ENCODE measurements at places on chromosomes 1 and 21.

DNA sequence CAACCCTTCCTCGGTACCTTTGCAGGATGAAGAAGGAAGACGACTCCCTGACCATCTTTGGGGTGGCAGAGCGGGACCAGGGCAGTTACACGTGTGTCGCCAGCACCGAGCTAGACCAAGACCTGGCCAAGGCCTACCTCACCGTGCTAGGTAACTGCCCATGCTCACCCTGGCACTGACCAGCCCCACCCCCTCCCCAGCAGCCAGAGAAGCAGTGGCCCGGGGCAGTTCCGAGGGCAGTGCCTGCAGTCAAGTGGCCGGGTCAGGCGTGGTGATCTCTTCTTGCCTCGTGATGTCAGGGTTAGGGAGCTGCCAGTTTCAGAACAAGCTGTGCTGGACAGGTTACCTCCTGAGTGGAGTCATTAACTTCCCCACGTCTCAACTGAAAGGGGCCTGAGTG, 66.4 kb upstream of the CNTN2 start:
- no peak for DNase-seq

DNA sequence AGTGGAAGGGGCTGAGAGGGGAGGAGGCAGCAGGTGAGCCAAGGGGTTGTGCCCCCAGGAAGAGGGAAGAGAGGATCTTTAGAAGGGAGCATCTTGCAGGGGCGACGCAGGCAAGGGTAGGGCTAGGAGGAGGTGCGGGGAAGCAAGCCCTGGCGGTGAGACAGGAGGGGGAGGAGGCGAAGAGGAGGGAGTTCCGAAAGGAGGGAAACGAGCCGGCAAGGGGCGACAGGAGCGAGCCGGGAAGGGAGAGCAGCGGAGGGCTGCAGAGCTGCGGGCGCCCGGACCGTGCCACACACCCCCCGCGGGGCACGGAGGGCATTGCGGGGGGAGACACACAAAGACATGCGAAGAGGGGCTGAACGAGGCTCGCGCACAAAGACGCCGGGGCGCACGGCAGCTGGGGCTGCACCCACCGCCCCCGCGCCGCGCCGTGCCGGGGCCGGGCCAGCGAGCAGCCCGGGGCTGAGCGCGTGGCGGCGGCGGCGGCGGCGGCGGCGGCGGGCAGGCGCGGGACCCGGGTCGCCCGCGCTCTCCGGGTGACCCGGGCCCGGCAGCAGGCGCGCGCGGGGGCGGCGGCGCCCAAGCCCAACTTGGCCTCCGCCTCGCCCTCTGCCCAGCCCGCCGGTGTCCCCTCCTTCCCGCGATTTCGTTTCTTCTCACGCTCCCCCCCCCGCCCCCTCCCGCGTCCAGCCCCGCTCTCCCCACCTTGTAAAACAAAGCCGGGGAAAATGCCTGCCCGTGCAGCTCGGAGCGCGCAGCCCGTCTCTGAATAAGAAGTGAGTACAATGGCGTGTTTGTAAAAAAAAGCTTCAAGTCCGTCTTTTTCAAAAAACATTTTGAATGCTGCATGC, at the start of gene KCNK2:
Gene KCNK2, plus strand, starts transcription at position 206 of the 851 bp plus-strand sequence. CDS start 649 bp downstream, outside the sequence.
- peak; percentile 8 for DNase-seq

DNA sequence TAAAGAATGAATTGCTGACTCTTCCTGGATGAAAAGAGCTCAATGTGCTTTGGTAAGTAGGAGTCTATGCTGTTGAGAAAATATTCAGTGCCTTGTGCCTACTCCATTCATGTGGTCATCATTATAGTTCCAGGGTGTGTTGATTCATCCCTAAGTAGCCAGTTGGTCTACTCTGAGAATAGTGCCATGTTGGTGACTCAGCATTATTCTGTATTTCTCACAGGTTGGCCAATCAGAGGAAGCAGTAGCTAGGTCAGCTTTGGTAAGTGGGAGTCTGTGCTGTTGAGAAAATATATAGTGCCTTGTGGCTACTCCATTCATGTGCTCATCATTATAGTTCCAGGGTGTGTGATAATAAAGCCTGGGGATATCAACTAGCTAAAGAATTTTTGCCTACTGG, 397.3 kb downstream of the AGBL4 start:
- no peak for DNase-seq

DNA sequence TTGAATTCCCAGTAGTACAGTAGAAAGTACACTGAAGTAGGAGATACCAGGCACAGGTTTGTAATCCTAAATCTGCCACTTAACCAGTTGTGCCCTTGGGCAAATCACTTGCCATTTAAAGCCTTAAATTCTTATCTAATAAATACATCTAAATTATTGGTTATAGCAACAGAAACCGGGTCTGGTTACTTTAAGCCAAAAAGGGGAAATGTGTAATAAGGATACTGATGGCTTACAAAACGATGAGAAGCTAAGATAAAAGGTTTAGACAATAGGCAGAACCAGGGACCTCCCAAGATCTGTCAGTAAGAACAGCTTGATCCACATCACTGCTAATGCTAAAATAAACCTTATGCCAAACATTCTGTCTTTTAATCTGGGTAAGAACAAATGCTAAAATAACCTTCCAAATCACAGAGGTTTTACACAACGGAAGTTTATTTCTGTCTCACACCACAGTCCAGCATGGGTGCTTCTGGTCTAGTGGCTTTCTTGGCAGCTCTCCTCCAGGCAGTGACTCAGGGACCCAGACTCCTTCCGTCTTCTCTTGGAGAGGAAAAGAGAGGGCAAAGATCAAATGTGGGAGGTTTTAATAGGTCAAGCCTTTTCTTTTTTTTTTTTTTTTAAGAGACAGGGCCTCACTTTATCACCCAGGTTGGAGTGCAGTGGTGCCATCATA, 16.5 kb upstream of the ZMYM1 start:
- DNase-seq = no peak

DNA sequence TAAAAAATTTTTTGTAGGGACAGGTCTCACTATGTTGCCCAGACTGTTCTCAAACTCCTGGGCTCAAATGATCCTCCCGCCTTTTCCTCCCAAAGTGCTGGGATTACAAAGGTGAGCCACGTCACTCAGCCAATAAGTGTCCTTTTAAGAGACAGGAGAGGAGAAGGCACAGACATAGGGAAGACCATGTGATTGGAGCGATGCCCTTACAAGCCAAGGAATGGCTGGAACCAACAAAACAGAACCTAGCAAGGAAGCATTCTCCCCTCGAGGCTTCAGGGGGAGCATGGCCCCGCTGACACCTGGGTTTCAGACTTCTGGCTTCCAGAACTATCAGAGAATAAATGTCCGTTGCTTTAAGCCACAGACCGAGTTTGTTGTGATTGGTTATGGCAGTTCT, 37.0 kb downstream of the NDUFS5 start:
- no peak for DNase-seq

DNA sequence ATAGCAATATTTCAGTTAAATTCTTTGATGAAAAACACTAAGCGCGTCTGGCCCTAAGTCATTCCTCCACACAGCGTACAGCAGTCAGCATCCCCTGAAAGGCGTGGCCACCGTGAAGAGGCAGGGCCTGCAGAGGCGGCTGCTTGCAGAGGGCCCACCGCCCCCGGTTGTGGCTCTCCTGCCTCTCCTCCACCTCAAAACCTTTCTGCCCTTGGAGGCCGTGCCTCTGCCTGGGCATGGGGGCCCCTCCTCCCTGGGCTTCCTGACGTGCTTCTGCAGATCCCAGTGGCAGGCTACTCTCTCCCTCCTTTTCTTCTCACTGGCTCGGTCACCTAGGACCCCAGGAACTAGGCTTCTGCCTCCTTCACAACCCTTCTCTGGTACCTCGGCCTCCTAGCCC, 16.2 kb downstream of the CLSTN1 start:
- DNase-seq = no peak

GRCh38 chr1:41361495-41362356, 492 bp downstream of the FOXO6 start:
- peak; percentile 40 for DNase-seq

DNA sequence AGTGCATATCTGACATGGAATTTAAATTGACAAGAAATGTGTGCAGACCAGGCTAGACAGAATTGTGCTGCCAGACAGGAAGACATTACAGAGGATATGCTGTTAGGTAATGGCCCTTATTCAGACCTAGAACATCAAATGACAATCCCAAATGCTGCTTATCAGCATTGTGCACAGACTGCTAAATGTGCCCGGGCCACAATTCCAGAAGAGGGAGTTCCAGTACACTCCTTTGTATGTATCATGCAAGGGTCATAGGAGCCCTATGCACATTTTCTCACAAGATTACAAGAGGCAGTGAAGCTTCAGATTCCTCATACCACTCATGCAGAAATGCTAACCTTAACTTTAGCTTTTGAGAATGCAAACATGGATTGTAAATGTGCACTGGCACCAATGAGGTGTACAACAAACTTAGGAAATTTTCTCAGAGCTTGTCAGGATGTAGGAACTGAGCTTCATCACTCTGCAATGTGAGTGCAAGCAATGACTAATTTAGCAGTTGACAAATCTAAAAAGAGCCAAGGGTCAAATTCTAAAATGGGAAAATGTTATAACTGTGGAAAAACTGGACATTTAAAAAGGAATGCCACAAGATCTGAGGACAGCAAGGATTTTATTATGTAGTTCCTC, 273.5 kb downstream of the COL11A1 start:
- no peak for DNase-seq
